ENCODE measurements at places on chromosomes 1 and 21.

- no peak for DNase-seq
Measured at GRCh38 chr21:33264561-33264960, 1.6 kb upstream of the IL10RB start.

DNA sequence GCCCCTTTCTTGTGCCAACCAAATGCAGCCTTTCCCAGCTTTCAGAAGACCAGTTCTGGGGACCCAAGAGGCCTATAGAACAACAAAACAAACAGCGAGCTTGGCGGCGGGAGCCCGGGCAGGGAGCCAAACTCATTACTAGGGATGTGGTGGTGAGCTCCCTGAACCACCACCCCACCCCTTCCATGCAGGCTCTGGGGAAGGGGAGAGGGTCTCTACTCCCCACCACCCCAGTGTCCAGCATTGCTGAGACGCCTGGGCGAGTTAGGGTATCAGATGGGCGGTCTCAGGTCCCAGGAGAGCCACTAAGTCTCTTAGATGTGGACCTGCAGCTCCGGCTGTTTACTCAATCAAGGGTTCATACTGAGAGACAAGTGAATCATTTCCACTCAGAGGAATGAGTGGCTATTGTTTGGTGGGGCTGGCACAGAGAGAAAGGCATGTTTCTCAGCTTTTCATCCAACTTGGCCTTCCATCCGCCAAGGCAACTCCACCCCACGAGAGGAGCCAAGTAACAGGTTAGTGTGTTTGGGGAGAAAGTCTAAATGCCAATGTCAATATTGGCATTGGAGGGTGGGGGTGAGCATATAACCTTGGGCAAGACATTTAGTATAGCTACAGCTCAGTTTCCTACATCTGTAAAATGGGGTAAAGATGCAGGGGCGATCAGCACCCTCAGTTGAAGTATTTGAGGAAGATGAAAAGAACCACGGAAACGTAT lies 40.9 kb downstream of the PLXNA2 start:
- no peak for DNase-seq

DNA sequence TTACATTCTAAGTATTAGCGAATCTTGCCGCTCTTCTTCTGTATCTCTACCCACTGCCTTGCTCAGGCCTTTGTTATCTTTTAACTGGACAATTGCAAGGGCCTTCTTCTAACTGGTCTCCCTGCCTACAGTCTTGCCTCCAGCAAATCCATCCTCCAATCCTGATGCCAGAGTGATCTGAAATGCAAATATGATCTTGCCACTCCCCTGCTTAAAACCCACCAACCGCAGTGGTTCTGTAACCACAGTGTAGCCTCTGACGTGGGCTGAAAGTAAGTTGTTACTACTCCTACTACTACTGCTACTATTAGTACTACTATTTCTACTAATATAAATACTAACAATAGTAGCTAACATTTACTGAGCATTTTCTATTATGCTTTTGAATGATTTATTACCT lies 12.4 kb downstream of the MOV10 start:
- no peak for DNase-seq

- no peak for DNase-seq
Measured at GRCh38 chr1:203031467-203031866, 5.2 kb downstream of the PPFIA4 start.

- peak; percentile 89 for DNase-seq
Measured at GRCh38 chr1:59367301-59368007, 70.6 kb downstream of the FGGY start.

DNA sequence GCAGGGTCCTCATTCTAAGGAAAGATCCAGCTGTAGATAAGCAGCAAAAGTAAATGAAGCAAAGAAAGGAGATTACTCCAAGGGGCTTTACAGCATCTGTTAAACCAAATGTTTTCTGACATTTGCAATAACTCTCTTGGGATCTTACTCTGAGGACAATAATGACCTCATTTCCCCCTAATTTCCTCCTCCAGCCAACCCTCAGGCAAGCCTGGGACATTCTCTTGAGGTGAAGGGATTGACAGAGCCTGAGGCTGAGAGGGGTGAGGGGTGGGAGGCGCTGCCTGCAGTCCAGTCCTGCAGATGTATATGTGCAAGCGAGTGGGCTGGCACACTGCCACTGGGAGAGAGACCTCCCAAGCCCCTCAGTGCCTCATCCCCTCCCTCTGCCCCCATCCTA lies 40.5 kb upstream of the NEK2 start:
- DNase-seq: no peak

- DNase-seq: no peak
Measured at GRCh38 chr1:65002156-65002507, 35.8 kb upstream of the JAK1 start.

DNA sequence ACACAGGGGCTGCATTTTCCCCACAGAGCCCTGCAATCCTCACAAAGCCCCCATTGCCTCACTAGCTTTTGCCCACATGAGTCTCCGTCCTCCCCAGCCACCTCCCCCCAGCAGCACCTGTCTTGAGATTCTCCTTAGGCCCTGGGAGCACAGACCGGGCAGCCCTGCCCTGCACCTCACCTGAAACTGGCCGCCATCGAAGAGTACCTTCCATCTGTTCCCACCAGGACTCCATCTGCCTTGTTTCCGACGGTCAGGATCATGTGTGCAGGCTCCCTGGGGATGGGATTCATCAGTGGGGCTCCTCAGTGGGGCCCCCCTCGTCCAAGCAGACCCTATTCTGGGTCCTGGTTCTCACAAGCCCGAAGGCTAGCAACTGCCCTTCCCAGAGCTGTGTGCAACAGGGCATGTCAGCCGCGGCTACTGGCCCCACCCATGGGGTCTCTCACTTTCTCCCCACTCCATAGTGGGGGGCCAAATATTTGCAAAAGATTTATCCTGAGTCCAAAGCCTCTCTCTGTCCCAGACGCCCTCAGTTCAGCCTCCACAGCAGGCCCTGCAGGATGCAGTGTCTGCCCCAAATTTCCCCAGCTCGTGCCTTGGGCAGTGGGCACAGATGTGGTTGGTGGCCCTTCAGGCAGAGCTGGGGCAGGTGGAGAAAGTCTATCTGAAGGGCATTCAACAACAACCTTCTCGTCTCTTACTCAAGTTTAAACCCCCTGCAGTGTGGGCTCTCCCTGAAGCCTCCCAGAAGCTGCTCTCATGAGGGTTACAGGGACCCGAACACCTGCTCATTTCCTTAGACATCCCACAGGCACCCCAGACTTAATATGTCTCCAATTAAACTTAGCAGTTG lies 4.8 kb downstream of the PDZK1IP1 start:
- no peak for DNase-seq

- DNase-seq: no peak
Measured at GRCh38 chr1:31583995-31584868, 7.9 kb downstream of the TINAGL1 start.

DNA sequence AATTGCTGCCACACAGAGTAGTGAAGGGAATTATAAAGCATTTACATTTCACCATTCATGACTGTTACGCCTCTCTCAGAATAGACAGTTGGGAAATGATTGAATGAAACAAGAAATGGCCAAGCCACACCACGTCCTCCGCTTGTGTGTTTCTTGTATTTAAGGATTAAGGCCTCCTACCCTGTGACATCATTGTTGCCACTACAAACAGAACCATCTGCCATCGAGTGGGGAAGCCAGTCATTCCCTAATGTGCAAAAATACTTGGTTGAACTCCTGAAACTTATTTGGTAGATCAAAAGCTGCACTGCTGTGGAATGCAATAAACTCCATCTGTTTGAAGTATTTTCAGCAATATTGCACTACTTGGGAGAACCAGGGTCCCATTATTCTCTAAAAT lies 99.0 kb upstream of the C1orf105 start:
- no peak for DNase-seq

DNA sequence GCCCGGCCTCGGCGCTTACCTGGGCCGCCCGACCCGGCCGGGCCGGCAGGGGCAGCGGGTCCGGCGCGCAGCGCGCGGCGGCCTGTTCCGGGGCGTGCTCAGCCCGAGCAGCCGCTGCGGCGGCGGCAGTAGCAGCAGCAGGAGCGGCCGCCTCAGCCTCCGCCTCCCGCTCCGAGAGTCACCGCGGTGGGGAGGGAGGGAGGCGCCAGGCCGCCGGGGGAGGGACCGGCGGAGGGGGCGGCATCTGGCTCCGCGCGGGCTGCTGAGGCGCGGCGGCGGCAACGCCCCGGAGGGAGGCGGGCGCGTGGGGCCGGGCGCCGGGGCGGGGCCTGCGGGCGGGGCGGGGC lies at the start of gene CTNNBIP1:
Gene CTNNBIP1 (minus strand): TSS at position 194 of the 347 bp plus-strand sequence. CDS start 38,205 bp downstream, outside the sequence.
- DNase-seq: no peak

All from AG09319 (cell line).